ENCODE measurements at places on chromosomes 11 and 22. TPM values are rescaled to one million over a fixed set of nuclear protein-coding genes. Genes with fewer than 3 reads are reported as not detected.

CYTH4 gene
- total RNA-seq, result 0.59 TPM

TSSK2 gene
- not detected for total RNA-seq

SPINDOC gene
- 49.4 TPM for total RNA-seq

GGT5 gene
- total RNA-seq, result 5.1 TPM

LDLRAD3 gene
- 32.4 TPM for total RNA-seq

LINC01488 gene
- not detected for total RNA-seq

SAA1 gene
- total RNA-seq, result 3.3 TPM

SMTNL1 gene
- total RNA-seq, result not detected
